ENCODE measurements at places on chromosomes 2 and 18.

DNA sequence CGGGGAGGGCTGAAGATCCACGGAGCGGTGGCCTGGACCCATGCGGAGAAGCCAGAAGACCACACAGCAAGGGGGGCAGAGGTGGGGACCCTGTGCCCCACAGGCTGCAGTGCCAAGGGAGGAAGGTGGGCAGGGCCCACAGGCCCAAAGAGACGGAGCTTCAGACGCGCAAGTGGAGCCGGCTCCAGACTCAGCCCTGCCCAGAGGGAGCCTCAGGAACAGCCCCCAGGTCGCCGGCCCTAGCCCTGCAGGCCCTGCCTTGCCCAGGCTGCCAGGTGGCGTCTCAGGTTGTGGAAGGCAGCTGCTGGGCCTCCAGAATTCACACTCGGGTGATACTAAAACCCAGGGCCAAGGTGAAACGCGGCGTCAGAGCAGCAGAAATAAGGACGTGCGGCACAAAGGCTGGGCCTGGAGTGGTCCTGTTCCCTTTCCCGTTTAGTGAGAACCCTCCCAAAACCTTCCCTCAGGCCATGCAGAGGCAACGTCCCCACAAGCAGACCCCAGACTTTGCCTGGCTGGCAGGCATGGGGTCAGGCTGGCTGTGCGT is 36.8 kb downstream of the SLC66A2 start:
- DNase-seq: no peak

DNA sequence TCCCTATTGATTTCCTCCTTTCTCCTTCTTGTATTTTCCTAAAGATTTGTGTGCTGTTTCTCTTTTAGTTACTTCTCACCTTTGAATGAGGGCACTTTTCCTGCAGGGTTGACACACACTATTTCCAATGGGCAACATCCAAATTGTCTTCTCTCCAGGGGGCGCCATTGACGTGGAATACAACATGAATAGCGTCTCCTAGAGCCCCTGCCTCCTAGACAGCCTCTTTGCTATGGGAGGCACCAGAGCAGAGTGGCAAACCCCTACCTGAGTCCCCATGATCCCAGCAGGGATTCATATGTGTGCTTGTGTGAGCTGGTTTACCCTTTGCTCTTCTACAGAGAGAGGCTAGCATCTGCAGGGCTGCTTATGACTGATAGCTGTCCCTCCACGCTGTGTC is 61.3 kb upstream of the ITSN2 start:
- DNase-seq: peak; percentile 38

GRCh38 chr2:21083482-21083881 is 39.6 kb upstream of the APOB start:
- DNase-seq: no peak

GRCh38 chr2:43224131-43224570 is 2.3 kb downstream of the ZFP36L2 start:
- peak; percentile 47 for DNase-seq

GRCh38 chr2:5385596-5385995 is 306.6 kb upstream of the SOX11 start:
- no peak for DNase-seq

GRCh38 chr2:156279446-156280150 is 52.9 kb downstream of the NR4A2 start:
- DNase-seq: no peak

DNA sequence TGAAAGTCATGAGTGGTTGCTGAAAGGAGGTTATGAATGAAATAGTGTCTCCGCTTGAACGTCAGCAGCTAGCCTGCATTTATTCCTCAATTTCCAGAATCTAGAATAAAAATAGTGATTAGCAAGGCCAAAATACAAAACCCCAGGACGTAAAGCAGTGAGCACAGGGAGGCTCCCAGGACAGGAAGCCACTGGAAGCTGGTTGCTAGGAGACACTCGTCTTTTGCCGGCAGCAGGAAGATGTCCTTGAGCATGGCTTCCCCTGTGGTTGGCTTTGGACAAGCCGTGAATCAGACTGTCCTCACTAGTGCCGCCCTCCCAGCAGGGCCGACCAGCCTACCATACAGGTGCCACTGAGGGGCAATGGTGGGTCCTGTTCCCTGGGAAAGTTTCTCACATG is 374.4 kb downstream of the MTX2 start:
- no peak for DNase-seq

GRCh38 chr18:6624661-6625311 is 104.7 kb upstream of the ARHGAP28 start:
- DNase-seq: no peak

DNA sequence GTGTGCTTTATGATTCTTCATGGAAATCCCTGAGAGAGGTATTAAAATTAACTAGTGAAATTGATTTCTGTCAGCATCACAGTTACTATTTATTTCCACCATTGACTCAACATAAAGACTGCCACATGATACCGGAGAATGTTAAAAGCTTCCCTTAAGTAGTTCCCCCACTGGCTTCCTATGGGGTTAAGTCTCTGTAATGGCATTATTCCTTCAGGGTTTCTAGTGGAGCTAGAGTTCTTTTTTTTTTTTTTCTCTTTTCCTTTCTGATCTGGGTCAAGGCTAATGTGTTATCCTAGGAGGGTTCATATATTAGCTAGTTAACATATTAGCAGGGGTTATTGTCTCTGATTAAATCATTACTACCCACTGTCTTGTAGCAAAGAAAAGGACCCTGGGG is 1919.1 kb upstream of the PIK3C3 start:
- no peak for DNase-seq

GRCh38 chr2:9187620-9188214 is 18.9 kb upstream of the ASAP2 start:
- no peak for DNase-seq

GRCh38 chr2:162111958-162112850 is 38.2 kb upstream of the DPP4 start:
- DNase-seq: no peak

- DNase-seq: no peak
Measured at GRCh38 chr18:38886235-38886634, 1320.6 kb upstream of the CELF4 start.

- DNase-seq: no peak
Measured at GRCh38 chr18:5603153-5603552, 59.4 kb upstream of the EPB41L3 start.

DNA sequence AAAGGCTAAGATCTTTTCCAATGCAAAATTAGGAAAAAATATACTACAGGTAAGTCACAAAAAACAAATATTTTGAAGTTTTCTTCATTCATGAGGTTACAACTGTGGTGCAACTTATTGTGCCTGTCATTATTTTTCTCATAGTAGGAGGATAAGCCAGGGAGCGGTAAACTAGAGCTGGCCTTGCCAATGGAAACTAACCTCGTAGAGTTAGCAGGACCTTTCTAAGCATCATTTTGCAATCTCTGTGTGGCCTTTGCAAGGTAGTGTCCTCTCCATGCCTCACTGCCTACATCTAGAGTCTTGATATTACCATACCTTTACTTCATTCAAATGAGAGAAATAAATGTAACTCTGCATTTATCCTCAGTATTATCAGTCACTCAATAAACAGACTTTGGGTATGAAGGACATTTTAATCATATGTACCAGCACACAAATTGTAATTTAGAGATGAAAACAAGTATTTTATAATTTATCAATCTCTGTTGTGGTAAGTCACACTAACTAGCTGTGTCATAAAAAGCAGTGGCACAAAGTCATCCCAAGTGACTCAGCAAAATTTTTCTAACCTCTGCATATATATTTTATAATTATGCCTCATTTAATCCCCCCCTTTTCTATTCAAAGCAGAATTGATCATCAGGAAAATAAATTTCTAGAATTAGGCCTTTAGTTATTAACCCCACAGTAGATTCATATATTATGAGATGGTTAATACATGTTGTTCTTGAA is 47.0 kb downstream of the LANCL1 start:
- DNase-seq: no peak

GRCh38 chr18:7038330-7038851 is 79.2 kb downstream of the LAMA1 start:
- DNase-seq: no peak

DNA sequence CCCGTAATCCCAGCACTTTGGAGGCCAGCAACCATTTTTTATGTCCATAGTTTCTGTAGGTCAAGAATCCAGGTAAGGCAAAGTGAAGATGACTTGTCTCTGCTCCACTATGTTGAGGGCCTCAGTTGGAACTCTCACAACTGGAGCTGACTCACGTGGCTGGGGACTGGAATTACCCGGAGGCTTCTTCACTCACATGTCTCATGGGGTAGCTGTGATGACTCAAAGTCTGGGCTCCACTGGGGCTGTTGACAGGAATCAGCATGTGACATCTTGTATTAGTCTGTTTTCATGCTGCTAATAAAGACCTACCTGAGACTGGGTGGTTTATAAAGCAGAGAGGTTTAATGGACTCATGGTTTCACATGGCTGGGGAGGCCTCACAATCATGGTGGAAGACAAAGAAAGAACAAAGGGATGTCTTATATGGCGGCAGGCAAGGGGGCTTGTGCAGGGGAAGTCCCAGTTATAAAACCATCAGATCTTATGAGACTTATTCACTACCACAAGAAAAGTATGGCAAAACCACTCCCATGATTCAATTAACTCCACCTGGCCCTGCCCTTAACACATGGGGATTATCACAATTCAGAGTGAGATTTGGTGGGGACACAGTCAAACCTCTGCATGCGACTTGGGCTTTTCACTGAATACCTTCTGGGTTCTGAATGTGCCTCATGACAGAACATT is 7.8 kb upstream of the PPP1R1C start:
- no peak for DNase-seq

DNA sequence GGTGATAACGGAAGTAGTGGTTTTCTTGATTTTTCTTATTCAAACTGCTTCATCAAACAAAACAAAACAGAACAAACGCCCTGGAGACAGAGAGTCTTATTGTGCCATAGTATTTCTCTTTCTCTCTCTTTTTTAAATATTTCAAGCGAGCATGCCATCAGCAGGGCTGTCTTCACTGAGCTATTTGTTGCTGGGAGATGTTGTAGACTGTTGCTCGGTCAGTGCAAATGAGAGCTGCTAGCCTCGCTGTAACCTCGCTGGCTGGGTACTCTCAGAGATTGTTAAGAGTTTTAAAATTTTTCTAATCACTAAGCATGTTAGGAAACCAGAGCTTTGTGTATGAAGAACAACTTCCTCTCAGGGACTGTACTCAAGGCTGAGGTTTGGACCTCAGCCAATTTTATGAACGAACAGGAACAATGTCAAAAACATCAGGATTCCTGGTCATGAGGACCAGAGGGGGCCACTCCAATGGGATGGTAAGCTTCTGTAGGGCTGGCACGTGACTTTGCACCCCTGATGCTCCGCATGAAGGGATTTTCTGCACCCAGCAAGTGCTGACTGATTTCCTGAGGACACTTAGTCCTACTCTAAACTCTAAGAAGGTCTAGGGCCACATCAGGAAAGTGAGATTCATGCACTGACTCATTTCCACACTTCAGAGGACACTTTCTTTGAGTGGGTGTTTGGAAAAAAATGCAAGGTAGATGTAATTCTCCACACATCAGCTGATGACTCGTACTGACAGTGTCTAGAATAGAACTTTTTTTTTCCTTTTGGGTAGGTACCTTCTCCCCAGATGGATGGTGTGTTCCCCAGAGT is 59.8 kb upstream of the IL1R1 start:
- DNase-seq: peak; percentile 29

DNA sequence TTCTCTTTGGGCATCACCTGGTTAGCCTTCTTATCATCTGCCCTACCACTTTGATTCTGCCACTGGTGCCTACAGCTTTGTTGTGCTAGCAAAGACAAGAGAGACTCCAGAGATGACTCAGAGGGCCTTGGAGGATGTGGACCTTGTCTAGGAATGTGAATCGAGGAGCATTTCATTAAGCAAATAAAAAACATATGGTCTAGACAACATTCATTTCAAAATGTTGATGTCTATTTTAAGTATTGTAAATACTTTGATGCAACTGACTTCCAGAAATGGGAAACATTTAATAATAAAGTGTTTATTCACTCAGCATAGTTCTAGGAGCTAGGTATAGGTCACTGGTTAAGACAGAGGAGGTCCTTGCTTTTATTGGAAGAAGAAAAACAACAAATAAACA is 195.5 kb downstream of the CDCA7 start:
- no peak for DNase-seq

DNA sequence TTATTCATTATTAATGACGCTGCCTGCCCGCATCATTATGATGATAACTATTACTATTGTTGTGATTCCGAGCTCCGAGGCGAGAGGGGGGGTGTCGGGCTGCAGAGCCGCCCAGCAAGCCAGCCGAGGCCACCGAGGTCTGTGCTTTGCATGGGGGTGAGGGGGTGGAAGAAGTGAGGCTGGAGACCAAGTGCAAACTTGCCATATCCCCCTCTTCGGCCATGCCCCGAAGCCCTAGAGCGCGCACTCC is 3.6 kb downstream of the BCL11A start:
- no peak for DNase-seq

- no peak for DNase-seq
Measured at GRCh38 chr2:112679484-112679883, 33.7 kb downstream of the SLC20A1 start.

- DNase-seq: no peak
Measured at GRCh38 chr2:241066171-241066892, 35.8 kb downstream of the MTERF4 start.

GRCh38 chr2:181309586-181309985 is 147.6 kb upstream of the ITGA4 start:
- DNase-seq: no peak

GRCh38 chr18:54296062-54296461 is 26.7 kb downstream of the POLI start:
- DNase-seq: no peak

GRCh38 chr2:97781981-97782380 is 68.6 kb downstream of the ZAP70 start:
- DNase-seq: no peak

DNA sequence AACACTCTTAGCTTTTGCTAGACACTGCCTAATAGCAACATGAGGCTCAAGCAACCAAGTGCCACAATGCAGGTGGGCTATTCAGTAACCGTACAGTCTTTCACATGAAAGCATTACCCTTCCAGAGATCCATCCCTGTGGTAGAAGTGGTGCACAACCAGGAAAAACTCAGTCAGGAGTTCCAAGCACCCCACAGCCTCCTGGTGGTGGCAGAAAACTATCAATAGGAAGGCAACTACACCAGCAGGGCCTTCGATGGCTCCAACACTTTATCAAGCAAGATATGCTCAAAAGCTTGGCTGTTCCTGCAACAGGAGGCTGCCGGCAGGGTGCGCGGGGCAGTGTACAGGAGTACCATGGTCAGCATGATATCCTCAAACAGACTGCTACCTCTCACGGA is 176.1 kb upstream of the DLGAP1 start:
- no peak for DNase-seq

DNA sequence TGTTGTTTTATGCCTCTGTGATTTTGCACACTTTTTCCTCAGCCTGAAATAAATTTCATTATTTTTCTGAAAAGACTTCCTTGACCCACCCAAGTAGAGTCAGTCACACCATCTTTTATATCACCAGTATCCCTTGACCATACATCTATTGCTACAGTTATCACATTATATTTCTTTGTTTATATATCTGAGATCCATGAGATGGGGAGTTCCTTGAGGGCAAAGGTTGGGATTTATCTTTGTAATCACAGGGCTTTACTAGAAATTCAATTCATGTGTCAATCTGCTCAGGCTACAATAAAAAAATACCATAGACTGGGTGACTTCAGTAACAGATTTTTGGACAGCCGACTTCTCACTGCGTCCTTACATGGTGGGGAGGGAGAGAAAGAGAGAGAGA is 12.8 kb upstream of the RNF138 start:
- DNase-seq: no peak

Data from stimulated activated CD4-positive, alpha-beta T cell treated with anti-CD3 and anti-CD28 coated beads, TNF-alpha, amount 100 ng/mL, for 48 hours (primary cell).